Hypothalamus (tissue), 51 donors: ENCODE measurements at places on chromosomes 5 and 9.

GRCh38 chr9:114837923-114838322, 32.1 kb upstream of the TNFSF15 start:
- DNase-seq: no peak

- DNase-seq: no peak
Measured at GRCh38 chr9:125446561-125447094, 185.0 kb downstream of the GAPVD1 start.

DNA sequence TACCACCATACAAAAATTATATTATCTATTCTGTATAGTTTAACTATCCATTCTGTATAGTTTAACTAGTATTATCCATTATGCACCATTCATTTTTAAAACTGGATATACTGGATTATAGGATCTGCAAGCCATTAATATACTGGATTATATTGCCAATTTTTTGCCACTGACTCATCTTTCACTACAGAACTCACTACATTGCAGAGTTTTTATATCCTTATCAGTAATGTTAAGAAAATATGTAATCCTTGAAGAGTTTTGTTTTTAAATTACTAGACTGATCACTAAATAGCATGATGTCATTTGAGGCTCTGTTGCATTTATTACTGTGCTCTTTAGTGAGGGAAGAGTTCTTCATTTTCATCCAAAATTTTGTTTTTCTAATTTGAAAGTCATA, 109.8 kb upstream of the SNX2 start:
- no peak for DNase-seq

DNA sequence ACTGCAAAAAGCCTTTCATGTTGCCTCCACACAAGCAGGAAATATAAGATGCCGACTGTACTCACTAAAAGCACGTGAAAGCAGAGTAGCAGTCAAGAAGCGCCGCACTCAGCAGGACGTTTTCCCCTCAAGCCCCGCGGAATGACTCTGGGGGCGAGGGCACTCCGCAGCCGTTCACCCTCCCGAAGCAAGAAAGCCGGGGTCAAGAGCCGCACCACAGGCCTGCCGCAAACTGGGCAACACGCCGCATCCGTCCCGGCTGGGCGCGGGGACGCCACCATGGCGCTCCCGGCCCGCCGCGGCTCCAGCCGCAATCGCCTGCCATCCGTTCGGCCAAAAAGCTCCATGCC, 364 bp downstream of the RPS6 start:
- DNase-seq: peak; percentile 54

DNA sequence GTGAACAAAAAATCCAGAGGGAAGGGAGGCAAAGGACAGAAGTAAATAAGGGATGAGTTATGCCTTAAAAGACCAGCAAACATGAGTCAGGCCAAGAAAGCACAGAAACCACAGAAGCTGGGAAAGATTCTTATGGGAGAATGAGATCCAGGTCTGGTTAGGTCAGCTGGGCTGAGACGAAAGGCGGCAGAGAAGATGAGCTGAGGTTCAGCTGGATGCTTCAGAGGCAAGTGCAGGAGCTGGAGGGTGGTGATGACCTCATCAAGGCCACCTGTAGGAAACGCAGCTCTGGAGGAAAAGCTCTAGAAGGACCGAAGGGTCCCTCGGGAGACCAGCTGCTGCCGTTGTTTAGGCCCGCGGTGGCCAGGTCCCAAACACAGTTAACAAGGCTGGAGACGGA, 152.0 kb downstream of the MYO10 start:
- DNase-seq: no peak

GRCh38 chr9:118652912-118653311, 716.3 kb downstream of the BRINP1 start:
- no peak for DNase-seq
